ENCODE measurements at places on chromosomes 3 and 15.

DNA sequence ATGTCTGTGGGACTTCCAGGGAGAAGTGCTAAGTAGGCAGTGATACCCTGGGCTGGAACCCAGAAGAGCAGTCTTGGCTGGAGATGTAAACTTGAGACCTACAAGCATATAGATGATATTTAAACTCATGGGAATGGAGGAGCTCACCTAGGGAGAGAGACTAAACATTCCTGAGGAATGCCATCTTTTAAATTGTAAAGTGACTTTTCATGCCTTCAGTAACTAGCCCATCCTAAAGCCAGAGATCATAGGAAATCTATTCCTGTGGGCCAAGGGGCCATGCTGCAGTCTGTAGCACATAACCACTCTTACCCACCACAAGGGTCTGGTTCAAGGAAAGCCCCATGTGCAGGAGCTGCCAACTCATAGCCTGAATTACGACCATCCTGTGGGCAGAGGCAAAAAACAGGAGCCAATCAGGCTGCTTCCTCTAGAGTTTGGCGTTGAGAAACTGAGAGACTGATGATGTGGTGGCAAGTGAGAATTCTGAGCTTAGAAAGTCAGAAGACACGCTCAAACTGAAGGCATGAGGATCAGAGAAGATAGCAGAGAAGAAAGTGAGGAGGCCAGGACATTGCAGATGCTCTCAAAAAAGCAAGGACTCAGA, 37.5 kb downstream of the CTDSPL start:
- peak; percentile 44 for DNase-seq

- DNase-seq: no peak
Measured at GRCh38 chr15:79316864-79317263, 6.0 kb downstream of the TMED3 start.

GRCh38 chr3:67657192-67657591, 2.8 kb upstream of the SUCLG2 start:
- no peak for DNase-seq

DNA sequence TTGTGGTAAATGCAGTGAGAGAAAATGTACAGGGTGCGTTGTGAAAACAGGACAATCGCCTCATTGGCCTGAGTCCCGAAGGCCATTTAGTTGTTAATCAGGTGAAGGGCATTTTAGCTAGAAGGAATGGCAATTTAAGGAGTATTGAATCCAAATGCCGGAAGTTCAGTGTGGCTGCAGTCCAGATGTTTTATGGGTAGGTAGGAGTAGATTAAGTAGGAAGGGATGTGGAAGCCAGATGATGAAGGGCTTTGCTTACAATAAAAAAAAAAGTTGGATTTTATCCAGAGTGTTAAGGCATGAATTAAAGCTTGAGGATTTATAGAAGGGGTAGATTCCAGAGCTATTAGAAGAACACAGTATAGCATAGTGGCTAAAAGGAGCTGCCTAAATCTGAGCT, 572.7 kb downstream of the NLGN1 start:
- DNase-seq: no peak

DNA sequence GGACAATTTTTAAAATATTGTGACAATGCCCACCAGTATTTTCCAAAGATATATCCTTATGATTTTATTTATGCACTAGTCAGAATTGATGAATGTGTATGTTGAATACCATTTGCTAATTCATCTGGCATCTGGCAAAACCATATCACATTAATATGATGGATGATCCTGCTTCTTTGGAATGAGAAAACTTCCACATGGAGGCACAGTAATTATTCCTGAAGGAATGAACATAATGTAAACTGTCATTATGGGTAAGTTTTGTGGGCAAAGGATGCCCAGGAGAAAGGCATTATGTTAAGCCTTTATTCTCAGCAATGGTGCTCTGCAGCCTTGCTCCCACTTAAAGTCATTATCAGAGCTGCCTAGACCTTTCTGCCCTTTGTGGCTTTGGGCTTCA, 113.0 kb upstream of the MME start:
- no peak for DNase-seq

GRCh38 chr15:60208709-60209108, 189.1 kb downstream of the ANXA2 start:
- DNase-seq: no peak

DNA sequence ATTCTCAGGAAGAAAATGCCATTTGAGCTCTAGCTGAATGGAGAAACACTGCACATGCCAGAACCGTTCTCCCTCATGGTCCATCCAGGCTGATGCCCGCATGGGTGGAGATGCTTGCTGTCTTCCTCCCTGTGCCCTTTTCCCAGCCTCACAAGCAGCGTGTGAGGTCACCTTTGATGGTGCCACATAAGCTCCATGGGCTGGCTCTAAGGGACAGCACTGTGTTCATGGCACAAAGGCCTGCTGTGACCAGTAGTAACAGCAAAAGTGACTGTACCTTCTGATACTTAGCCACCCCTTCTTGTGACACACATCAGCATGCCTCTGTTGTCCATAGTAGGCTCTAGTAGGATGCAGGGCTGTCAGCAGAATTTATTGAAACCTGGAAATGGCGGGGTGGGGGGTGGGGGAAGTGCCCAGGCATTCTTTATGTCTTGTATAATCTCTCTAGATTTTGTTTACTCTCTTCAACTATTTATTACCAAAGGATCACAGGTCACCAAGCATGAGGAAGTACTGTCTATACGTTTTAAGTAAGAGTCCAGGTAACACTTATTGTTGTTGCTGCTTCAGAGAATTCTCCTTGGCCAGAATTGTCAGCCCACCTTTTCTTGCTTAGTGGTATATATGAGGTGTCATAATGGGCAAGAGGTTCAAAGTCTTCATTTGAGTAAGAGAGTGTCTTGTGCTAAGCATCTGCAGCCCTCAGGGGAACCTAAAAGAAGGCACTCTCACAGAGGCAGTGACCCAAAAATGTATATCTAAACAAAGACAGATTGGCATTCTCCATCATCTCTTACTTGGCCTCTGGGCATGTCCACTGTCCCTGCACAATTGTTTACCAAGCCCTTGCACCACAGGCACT, 56.5 kb downstream of the RAB7A start:
- no peak for DNase-seq

DNA sequence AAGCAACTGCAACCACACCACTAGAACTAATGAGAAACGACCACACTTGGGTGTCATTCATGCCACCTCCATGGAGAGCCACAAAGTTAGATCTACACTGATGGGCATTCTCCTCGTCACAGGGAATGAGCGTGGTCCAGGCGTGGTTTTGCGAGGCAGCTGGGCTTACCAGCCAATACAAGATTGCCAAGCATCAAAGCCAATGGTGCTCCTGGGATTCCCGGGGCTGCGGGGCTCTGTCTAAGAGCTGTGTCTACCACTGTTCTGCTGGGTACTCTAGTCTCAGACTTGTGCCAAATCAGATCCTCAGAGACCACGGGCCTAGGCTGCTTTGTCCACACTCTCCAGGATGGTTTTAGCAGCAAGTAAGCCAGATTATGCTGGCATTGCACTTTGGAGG, 43.8 kb downstream of the RAB6B start:
- DNase-seq: no peak

- no peak for DNase-seq
Measured at GRCh38 chr15:88428053-88428452, 39.1 kb downstream of the MRPL46 start.

DNA sequence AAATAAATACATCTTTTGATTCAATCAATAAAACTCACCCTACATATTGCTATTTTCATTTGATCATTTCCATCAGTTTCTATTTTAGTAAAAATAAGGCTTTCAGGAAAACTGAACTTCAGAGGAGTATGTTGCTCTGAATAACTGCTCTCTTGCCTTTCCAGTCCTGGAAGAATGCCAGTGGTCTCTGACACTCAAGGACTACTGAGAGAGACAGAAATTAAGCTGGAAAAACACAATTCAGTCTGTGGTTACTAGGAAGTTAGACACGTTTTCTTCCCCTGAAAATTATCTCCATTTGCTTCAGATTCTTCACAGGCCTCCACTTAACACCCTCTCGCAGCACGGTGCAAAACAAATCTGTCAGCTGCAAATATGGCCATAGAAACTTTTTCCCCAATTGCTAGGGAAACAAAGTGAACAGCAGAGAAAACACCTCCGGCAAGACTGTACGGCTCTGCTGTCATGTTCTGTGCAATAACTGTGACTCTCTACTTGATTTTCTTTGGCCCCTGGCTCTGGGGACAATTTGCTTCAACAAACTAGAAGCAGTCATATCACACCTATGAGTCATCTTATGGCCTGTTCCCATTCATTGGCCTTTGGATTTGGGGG, 353.0 kb downstream of the MAGI1 start:
- DNase-seq: no peak

GRCh38 chr3:119600732-119601131, 3.0 kb downstream of the PLA1A start:
- no peak for DNase-seq

DNA sequence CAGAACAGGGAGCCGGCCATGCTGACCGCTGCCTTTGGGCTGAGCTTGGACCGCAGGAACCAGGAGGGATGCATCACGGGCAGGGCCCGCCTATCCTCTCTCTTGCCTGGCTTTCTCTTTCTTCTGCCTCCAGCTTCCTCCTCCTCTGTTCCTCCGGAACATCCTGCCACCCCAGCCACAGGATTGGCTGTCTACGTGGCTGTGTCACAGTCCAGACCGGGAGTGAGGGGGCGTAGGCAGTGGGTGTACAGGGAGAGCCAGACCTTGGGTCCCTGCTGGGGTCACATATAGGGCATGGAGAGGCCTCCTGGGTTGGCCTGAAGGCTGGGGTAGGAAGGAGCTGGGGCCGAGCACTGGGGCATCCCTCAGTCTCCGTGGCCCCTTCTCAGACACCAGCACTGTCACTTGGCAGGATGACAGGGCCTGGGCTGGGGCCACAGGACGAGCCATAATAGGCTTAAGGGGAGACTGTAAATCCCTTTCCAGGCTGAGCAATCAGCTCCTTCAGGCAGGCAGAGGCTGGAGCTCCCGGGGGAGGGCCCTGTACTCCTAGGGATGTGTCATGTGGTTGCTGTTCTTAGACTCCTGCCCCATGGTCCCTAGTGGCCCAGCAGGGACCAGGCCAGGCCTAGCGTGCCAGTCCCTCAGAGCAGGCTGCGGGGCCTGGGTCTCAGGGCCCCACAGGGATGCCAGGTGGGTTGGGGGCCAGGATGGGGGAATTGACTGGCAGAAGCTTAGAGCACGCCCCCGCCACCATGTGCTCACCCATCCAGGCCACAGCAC, 25.4 kb downstream of the LINGO1 start:
- no peak for DNase-seq

DNA sequence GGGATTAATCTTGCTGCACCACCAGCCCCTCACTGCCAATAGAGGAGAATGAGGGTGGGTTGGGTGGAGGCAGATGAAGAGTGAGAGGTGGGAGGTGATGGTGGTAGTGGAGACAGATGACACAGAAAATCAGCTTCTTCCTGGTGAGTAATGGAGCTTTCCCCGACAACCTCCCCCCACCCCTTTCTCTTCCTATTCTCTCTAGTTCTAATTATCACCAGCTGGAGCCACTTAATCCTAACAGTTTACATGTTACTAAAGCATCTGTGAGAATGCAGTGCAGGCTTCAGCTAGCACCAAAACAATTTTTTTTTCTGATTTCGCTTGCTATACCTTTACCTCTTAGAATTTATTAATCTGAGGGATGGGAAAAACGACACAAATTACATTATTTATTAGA, 116.1 kb upstream of the DNAJC19 start:
- no peak for DNase-seq

- no peak for DNase-seq
Measured at GRCh38 chr3:76203578-76203977, 418.2 kb upstream of the ZNF717 start.

DNA sequence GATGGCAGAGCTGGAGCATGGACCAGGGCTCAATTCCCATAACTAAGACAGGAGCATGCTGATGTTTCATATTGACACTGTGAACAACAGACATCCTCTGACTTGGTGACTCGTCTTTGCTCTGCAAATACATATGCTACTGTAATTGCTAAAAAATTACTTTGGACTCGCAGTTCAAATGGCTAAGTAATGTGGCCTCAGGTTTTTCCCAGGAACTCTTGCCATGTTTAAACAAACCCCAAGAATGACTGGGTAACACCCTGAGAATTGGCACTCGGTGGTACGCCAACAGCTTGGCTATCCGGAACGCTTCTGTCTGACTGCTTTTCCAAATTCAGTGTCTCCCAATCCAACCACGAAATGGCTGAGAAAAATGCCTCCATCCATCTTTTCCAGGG, 456.7 kb upstream of the THBS1 start:
- DNase-seq: no peak

- no peak for DNase-seq
Measured at GRCh38 chr3:31197941-31198340, 303.5 kb upstream of the GADL1 start.

DNA sequence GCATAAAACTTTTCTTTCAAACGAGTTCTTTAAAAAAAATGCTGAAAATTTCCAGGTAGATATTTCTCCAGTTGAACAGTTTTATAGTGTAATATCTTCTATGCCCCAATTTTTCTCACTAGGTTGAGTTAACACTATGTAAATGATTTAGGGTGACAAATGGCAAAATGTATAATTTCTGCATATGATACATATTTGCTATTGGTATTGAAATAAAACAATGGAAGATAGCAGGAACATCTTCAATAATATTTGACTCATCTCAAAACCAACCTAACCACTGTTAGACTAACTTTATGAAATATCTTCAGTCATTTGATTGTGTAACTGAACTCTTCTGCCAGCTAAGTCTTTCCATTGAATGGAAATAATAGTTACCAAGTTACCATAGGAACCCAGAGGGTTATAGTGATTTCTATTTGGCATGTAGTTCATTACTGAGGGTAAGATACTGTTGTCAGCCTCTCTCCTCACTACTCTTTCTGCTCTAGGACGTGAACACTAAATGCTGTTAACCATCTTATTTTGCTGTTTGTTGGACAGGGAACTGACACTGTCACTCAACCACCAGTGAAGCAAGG, 824.7 kb upstream of the NECTIN3 start:
- peak; percentile 18 for DNase-seq

DNA sequence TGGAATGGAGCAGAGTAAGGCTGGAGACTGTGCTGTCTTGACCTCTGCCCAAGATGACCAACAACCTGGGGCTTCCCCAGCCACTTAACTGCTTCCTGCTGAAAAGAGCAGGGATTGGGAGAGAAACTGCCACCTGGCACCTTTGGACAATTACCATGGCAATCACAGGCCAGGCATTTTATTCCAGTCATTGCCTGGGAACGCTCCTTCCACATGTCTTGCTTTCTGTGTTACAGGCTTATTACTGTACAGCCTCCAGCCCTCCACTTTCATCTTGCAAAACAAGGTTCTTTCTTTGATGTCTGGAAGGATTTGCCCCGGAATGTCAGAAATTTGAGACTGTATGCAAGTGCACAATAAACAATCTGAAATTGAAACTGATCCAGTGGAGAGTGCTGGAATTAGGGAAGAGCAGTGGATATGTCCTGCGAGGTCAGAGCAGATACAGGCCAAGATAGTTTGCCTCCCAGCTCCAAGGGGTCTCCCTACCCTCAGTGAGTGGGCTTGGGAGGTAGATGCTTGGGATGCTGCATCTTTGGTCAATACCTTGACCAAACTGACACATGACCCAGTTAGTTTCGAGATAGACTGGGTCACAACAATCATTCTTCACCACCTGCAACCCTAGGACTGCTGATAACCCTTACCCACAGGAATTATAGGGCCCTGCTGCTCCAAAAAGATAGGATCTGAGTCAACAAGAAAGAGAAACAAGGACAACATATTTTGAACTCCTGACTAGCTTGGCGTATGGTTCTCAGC, 2.7 kb downstream of the PPP1R14D start:
- DNase-seq: no peak

GRCh38 chr3:189629803-189630455, 1.3 kb upstream of the TP63 start:
- DNase-seq: no peak

Data from activated CD4-positive, alpha-beta T cell treated with anti-CD3 and anti-CD28 coated beads, Interleukin-2, Interleukin-4, amounts not matched to agents 100 ng/mL and 50 ng/mL, durations not matched to agents 16 hours and 8 hours (primary cell).